ENCODE measurements at places on chromosomes 3 and 15.

- DNase-seq, result no peak
These were observed 221.7 kb upstream of the TBC1D5 start for GRCh38 chr3:17964108-17964507.

DNA sequence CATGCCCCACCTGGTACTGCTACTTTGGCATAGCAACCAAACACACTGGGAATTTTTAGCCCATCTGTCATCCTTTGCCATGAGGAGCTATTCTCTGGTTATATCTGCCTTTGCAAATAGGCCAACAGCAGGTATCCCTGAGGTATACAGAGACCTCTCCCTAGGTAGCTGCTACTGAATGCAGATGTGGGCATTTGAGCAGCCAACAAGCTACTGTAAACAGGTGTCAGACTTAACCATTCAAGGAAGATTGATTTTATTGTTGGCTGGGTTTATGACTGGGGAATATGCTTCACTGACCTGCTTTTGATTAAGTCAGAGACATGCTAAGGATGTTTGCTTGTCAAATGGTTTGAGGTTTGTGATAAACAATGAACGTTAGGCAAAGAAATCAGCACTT is 183.2 kb downstream of the OXSM start:
- no peak for DNase-seq

DNA sequence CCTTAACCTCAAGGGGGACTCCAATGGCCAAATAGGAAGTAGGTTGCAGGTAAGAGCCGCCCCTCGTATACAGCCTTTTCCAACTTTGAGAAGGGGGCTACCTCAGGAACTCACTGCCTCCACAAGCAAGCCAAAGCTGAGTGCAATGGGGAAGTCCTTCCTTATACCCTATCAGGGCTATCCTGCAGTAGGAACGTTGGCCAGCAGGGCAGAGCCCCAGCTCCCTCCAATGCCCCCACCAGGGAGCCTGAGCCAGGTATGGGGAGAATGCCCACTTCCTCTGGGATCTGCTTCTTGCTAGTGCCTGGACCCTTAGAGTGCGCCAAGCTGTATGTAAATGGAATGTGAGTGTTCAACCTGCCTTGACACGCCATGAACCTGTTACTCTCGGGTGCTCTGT is 16.3 kb downstream of the CACNA2D2 start:
- no peak for DNase-seq

- DNase-seq, result no peak
These were observed 11.0 kb downstream of the STARD5 start for GRCh38 chr15:81312790-81313543.

DNA sequence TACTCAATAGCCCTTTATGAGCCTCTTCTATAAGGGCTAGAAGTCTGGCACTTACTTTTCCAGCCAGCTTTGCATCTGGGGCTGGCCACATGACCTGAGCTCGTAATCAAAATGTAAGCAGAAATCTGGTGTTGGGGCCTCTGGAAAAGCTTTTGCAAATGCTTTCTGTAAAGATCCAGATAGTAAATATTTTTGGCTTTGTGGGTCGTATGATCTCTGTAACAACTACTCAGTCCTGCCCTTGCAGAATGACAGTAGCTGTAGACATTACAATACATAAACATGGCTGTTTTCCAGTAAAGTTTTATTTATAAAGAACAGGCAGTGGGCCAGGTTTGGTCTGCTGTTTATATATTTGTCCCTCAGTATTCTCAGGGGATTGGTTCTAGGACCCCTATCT is 46.2 kb upstream of the THRB start:
- no peak for DNase-seq

- DNase-seq, result peak; percentile 62
These were observed 119.9 kb downstream of the LMLN start for GRCh38 chr3:198079771-198080520.

- no peak for DNase-seq
These were observed 5.4 kb downstream of the ZIC1 start for GRCh38 chr3:147414390-147415138.

GRCh38 chr15:72184165-72184811 is 13.3 kb downstream of the GRAMD2A start:
- no peak for DNase-seq

DNA sequence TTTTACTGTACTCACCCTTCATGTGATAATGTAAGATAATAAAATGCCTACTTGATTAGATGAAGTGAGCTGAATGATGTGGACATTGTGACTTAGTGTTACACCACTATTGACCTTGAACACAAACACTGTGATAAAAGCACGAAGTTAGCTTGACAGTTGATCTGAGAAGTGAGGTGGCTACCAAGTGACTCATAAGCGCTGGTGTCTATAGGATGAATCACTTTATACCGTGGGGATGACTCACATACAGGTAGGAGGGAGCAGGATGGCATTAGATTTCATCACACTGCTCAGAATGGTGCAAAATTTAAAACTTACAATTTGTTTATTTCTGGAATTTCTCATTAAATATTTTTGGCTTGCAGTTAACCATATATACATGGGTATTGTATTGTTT is 174.7 kb upstream of the CNTN3 start:
- DNase-seq, result no peak

DNA sequence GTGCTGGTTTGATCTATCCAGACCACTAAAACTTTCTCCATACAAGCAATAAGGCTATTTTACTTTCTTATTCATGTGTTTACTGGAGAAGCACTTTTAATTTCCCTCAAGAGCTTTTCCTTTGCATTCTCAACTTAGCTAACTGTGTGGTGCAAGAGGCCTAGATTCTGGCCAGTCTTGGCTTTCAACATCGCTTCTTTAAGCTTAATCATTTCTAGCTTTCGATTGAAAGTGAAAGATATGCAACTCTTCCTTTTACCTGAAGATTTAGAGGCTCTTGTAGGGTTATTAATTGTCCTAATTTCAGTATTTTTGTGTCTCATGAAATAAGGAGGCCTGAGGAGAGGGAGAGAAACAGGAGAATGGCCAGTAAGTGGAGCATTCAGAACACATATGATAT is 234.8 kb upstream of the GADL1 start:
- no peak for DNase-seq

- DNase-seq, result no peak
These were observed 190.8 kb downstream of the PDCD6IP start for GRCh38 chr3:33989229-33989628.

DNA sequence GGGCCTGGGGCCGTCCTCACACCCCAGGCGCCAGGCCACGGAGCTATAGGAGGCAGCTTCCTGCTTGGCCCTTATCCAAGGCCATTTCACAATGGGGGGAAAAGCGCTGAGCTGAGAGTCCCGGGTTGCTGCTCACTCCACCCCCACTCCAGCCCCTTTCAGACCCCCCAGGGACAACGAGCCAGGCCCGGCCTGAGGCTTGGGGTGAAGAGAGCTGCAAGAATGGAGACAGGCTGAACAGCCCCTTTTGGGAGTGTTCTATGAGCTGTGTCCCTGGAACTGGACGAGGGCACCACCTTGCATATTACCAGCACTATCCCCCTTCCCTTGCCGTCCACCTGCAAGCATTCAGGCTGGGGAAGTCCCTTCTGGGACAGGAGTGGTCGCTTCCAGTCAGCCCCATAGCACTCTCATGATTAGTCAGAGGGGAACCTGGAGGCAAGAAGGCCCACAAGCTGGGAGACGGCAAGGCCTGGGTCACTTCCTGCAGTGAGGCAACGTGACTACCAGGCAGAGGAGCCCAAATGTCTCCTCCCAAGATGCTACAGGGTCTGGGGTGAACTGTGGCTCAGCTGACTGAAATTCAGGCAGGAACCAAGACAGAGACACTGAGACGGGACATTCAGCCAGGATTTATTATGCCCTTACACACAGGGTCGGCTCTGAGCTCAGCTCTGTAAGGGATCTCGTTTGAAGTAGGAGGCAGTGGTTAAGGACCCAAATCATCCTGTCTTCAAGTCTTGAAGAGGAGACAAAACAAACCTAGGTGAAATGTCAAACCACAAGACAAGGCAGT is 8.6 kb upstream of the SRP14 start:
- peak; percentile 81 for DNase-seq

- DNase-seq, result no peak
These were observed 12.0 kb upstream of the CTXND1 start for GRCh38 chr15:80264031-80264430.

- no peak for DNase-seq
These were observed 284.1 kb upstream of the NR2E3 start for GRCh38 chr15:71526060-71526820.

All from stimulated activated CD8-positive, alpha-beta memory T cell treated with anti-CD3 and anti-CD28 coated beads, Interleukin-4, amount 100 ng/mL, for 48 hours (primary cell).